ENCODE measurements at places on chromosomes 6 and 20.
A peak's percentile ranks its signal among the peaks of the same experiment; 100 is the strongest.

- no peak for DNase-seq
Observed at GRCh38 chr6:109237077-109237985, 142.0 kb downstream of the CEP57L1 start.

DNA sequence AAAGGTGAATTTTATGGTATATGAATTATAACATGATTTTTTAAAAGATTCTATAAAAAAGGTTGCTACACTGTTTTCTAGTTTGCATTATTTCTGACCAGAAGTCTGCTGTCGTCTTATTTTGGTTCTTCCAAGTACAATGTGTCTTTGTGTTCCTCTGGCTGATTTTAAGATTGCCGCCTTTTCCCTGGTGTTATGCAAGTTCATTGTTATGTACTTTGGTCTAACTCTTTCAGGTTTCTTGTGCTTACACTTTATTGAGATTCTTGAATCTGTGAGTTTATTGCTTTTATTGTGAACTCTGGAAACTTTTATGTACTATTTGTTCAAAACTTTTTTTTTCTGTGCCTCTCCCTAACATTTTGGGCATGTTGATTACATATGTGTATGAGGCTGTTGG lies 109.8 kb downstream of the RFX6 start:
- DNase-seq = no peak

GRCh38 chr6:108523697-108524096 lies 37.0 kb upstream of the FOXO3 start:
- DNase-seq = no peak

GRCh38 chr6:137031122-137031521 lies 13.6 kb downstream of the IL20RA start:
- DNase-seq = no peak

- DNase-seq = no peak
Observed at GRCh38 chr6:136491754-136492153, 58.5 kb downstream of the MAP7 start.

GRCh38 chr20:58850693-58851174 lies at the start of gene GNAS-AS1:
Gene GNAS-AS1 (minus strand): TSS chr20:58850902.
- peak; percentile 91 for DNase-seq

GRCh38 chr6:21987501-21987957 lies 309.3 kb downstream of the PRL start:
- DNase-seq = peak; percentile 29

DNA sequence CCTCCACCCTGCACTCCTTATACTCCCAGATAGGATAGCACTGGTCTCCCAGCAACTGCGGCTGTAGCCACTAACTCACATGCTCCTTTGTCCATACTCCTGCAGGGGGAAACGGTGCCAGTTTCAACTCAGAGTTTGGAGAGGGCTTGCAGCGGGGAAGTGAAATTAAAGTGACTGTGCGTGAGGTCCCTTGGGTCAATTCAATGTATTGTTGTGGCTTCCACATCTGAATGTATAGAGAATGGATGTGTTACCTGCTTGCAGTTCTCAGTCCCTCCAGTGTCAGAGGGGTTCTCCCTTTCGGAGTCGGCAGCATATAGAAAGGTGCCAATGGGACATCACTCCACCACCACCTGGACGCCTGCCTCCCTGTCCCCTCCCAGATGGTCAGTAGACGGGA lies 93.6 kb upstream of the CNKSR3 start:
- DNase-seq = no peak

DNA sequence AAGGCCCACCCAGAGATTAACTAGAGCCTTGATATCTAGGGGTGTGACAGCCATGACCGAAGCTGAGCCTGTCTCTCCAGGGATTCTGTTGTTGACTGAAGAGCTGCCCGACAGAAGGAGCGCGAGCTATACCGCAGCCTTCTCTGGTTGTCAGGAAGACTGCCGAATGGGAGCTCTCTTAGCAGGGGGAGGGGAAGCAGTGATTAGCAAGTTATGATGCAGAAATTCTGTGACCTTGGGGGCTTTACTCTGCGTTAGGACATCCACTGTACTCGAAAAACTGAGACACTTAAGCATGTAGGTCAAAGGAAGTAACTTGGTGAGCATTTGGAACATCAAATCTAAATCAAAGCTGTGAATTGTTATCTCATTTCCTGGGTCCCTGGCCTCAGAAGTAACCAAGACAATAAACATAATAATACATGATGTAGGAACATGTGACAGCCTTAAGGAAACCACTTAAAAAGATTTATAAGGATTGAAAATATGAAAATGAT lies 84.7 kb downstream of the MAP3K4 start:
- DNase-seq = no peak

- no peak for DNase-seq
Observed at GRCh38 chr6:33668914-33669313, 42.6 kb downstream of the UQCC2 start.

GRCh38 chr6:121925534-121926255 lies 473.8 kb upstream of the HSF2 start:
- DNase-seq = no peak

GRCh38 chr6:723540-723939 lies 30.6 kb upstream of the EXOC2 start:
- no peak for DNase-seq

- DNase-seq = no peak
Observed at GRCh38 chr20:1471242-1471641, 4.6 kb upstream of the NSFL1C start.

GRCh38 chr6:163984124-163984936 lies 569.8 kb downstream of the QKI start:
- DNase-seq = no peak
